Neural progenitor cell (in vitro differentiated cells): ENCODE measurements at places on chromosomes 3 and 15.

DNA sequence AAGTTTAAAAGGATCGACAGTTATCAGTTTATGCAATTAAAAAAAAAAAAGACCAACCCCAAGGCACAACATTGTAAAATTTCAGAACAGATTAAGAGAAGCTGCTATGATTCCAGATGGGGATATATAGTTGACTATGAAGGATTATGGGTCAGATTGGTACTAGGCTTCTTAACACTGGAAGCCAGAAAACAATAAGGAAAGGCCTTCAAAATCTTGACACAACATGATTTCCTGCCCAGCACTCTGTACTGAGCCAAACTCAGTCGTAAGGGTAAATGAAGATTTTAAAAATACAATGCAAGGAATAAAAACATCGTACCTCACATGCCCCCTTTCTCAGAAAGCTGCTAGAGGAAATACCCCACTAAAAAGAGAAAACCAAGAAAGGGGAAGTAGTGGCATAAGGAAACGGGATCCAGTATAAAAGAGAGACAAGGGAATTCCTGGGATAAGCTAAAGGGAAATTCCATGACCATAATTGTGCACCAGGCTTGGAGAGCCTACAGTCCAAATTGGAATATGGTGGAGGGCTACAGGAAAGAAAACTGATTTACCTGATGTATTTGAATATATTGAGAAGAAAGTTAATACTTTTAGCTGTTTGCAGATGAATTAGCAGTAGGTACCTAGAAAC is 27.9 kb downstream of the PIAS1 start:
- DNase-seq = no peak
- no peak overlapping the region for H3K4me3 ChIP-seq
- no peaks in the 10 kb centered on the region for H3K27me3 ChIP-seq

- H3K27me3 ChIP-seq = no peaks in the 10 kb centered on the region
- H3K27ac ChIP-seq = no peak overlapping the region
- H3K36me3 ChIP-seq = peaks cover 8% of the 10 kb centered on the region
- DNase-seq = no peak
- no peak overlapping the region for H3K4me3 ChIP-seq
Observed at GRCh38 chr15:68300115-68300940, 22.8 kb downstream of the FEM1B start.

DNA sequence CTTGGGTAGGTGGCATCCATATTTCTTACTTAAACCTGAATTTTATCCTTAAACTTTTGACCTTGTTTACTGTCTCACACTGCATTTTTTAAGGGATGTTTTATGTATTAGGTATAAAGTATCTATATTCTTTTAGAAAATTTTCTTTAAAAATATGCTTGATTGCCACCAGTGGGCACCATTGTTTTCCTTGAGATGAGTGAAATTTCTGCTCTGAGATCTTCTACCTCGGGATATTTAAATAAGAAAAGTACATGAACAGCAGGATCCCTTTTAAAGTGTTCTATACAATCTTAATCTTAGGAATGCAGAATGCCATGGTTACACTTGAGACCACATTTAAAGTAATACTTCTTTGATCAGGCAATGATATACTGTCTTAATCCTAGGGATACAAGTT is 108.7 kb downstream of the SLMAP start:
- H3K4me3 ChIP-seq = no peak overlapping the region
- no peaks in the 10 kb centered on the region for H3K4me1 ChIP-seq
- DNase-seq = no peak
- H3K36me3 ChIP-seq = peaks cover 3% of the 10 kb centered on the region
- H3K27ac ChIP-seq = no peak overlapping the region

GRCh38 chr3:39426312-39426711 is 19.8 kb downstream of the RPSA start:
- DNase-seq = no peak
- H3K27ac ChIP-seq = no peak overlapping the region
- H3K36me3 ChIP-seq = no peaks in the 10 kb centered on the region
- no peak overlapping the region for H3K4me3 ChIP-seq

DNA sequence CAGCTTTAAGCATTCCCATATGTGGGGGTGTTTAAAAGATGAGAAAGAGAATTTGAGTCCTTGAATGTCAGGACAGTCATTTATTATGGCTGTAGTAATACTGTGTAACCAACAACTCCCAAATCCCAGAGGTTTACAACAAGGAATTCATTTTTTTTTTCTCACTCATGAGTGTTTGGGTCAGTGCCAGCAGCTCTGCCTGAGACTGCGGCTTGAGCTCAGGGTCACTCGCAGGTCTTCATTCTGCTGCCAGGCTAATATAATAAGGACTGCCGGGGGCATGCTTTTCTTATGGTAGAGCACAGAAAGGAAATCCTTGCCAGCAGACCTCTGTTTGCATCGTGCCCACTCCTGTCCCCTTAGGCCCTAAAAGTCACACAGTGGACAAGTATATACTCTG is 277.9 kb upstream of the LMCD1 start:
- no peaks in the 10 kb centered on the region for H3K27me3 ChIP-seq
- H3K36me3 ChIP-seq = no peaks in the 10 kb centered on the region
- H3K4me1 ChIP-seq = no peaks in the 10 kb centered on the region
- H3K4me3 ChIP-seq = no peak overlapping the region

GRCh38 chr15:28058082-28058481 is 41.0 kb downstream of the OCA2 start:
- H3K4me3 ChIP-seq = no peak overlapping the region
- no peaks in the 10 kb centered on the region for H3K27me3 ChIP-seq
- no peak overlapping the region for H3K27ac ChIP-seq
- H3K36me3 ChIP-seq = no peaks in the 10 kb centered on the region
- no peaks in the 10 kb centered on the region for H3K4me1 ChIP-seq

GRCh38 chr3:151544164-151544548 is 83.3 kb upstream of the IGSF10 start:
- peaks cover 4% of the 10 kb centered on the region for H3K4me1 ChIP-seq
- H3K27ac ChIP-seq = no peak overlapping the region
- H3K27me3 ChIP-seq = no peaks in the 10 kb centered on the region
- no peak for DNase-seq

DNA sequence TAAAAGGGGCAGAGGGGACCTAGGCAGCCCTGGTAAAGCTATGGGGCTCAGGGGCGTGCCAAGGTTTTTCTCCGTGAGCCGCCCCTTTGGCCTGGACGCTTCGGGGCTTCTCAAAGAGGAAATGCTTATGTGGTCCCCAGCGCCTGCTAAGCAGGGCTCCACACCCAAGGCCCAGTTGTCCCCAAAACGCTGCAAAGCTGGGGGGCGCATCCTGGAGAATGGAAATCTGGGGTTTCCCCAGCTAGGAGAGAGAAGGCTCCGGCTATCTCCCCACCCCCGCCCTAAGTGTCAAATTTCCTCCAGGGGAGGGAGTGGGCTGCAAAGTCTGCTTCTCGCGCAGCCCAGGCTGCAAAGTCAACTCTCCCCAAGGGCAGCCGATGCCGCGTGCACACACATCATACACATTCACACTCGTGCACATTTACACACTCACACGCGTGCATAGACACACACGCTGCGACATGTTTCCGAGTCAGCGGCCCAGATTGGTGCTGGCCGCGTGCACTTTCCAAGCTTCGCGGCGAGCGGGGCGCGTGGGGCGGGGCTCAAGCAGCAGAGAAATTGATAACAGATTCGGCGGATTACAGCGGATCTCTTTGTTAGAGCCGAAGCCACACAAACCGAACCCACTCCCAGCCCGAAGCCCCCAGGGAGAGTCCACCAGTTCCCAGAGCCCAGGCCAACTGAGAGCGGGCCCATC is 4.5 kb downstream of the WNT5A start:
- peak overlapping the region; percentile 74 for H3K4me3 ChIP-seq
- peak; percentile 60 for DNase-seq
- no peaks in the 10 kb centered on the region for H3K36me3 ChIP-seq
- H3K27ac ChIP-seq = no peak overlapping the region

- H3K27me3 ChIP-seq = no peaks in the 10 kb centered on the region
- H3K4me3 ChIP-seq = no peak overlapping the region
- no peaks in the 10 kb centered on the region for H3K4me1 ChIP-seq
- no peak overlapping the region for H3K27ac ChIP-seq
- H3K36me3 ChIP-seq = no peaks in the 10 kb centered on the region
Observed at GRCh38 chr3:58530354-58530865, 6.6 kb downstream of the ACOX2 start.

DNA sequence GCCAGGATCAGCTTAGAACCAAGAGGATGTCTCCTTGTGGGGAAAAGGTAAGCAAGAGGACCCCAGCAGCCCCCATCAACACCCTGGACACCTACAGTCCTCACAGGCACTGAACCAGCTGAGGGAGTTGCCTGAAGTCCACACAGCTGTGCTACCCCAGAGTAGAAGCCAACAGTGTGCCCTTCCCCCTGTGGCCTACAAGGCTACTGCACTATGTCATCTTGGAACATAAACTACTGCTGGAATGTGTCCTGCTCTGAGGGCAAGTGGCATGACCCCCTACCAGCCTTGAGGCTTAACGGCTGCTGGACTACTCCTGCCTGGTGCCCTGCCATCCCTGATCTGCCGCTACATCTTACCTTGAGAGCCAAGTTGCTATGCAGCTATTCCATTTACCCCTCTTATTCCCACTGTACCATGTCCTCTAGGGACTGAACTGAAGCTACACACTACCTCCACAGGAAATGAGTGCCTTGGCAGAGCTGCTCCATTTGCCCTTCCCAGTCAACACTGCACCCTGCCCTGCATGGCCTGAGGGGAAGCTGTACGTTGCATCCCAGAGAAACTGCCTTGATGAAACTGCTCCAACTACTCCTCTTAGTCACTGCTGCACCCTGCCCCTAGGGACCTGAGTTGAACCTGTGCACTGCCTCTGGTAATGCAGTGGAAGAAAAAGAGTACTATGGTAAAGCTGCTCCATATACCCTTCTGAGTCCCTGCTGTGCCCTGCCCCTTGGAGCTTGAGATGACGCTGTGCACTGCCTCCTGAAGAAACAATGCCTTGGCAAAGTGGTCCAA is 40.2 kb upstream of the ATP13A5 start:
- no peak overlapping the region for H3K27ac ChIP-seq
- H3K36me3 ChIP-seq = peaks cover 3% of the 10 kb centered on the region
- H3K4me1 ChIP-seq = no peaks in the 10 kb centered on the region
- no peak overlapping the region for H3K4me3 ChIP-seq
- H3K27me3 ChIP-seq = no peaks in the 10 kb centered on the region
- no peak for DNase-seq

- H3K27me3 ChIP-seq = no peaks in the 10 kb centered on the region
- H3K36me3 ChIP-seq = no peaks in the 10 kb centered on the region
- no peak for DNase-seq
- no peak overlapping the region for H3K4me3 ChIP-seq
- no peaks in the 10 kb centered on the region for H3K4me1 ChIP-seq
Observed at GRCh38 chr3:156664011-156664830, 10.2 kb upstream of the TIPARP start.

DNA sequence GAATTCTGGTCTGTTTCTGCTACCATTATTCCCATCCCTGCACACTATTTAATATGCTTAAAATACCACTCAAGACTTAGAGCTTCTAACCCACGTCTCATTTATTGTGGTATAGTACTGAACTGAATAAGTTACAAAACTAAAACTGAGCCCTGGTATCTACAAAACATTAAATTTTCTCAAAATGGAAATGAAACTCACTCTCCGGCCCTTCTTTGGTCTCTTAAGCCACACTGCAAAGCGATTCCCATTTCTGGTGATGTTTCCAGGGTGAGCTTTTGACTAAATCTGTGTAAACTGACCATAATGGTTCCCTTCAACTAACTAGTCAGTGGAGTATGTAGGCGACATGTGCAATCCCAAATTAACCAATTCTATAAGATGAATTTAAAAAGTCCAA is 18.6 kb downstream of the KPNA4 start:
- H3K4me3 ChIP-seq = no peak overlapping the region
- no peaks in the 10 kb centered on the region for H3K27me3 ChIP-seq
- H3K4me1 ChIP-seq = no peaks in the 10 kb centered on the region
- peaks cover 27% of the 10 kb centered on the region for H3K36me3 ChIP-seq
- no peak overlapping the region for H3K27ac ChIP-seq

GRCh38 chr3:128503164-128503651 is 10.2 kb upstream of the GATA2 start:
- H3K27me3 ChIP-seq = peaks cover 48% of the 10 kb centered on the region
- peak; percentile 52 for DNase-seq
- no peak overlapping the region for H3K4me3 ChIP-seq
- H3K36me3 ChIP-seq = no peaks in the 10 kb centered on the region
- H3K4me1 ChIP-seq = no peaks in the 10 kb centered on the region

DNA sequence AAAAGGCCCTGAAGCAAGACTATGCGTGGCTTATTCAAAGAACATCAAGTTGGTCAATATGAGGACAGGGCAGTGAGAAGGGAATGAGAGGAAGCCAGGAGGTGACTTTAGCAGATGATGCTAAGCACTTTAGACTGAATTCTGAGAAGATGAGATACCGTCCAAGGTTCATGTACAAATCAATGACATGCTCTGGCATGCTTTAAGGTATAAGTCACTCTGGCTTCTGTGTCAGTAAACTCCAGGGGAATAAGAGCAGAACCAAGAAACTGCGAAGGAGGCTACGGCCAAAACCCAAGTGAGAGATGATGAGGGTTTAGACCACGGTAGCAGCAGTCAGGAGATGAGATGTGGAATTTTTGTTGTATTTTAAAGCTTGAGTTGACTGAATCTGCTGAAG is 8.9 kb upstream of the CCDC50 start:
- no peak overlapping the region for H3K4me3 ChIP-seq
- H3K4me1 ChIP-seq = no peaks in the 10 kb centered on the region
- DNase-seq = no peak
- no peaks in the 10 kb centered on the region for H3K27me3 ChIP-seq

DNA sequence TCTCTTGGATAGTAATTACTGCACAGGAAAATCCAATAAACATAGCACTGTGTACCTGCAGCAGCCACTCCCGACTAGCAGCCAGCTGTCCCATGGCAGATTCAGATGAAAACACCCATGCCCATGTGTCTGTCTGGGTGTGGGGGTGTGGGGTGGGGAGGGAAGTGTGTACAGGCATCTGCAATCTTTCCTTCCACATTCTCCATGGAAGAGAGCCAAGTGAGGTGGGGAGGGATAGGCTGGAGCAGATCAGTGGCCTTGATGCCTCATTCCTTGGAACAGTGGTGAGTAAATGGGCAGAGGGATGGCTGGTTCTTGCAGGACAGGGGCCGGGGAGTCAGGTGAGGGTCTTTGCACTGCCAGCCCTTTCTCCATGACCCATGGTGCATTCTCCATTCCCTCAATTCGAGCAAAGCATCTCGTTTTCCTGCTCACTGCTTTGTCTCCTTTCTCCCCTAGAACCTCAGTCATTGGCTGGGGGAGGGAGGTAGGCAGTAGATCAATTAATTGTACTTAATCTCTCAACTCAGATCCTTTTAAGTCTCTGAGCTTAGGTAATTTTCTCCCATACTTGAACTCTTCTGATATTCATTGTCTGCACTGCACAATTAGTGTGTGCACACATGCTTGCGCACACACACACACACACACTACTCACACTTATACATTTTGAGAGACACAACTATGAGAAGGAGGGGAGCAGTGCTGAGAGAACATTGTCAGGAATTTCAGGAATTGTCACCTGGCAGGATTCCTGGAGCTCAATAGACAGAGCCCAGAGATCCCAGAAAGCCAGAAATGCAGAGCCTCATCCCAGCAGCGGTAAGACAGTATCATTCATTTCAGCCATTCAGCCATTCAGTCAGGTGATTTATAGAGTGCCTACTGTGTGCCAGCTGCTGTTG is 31.9 kb downstream of the PDIA5 start:
- no peak for DNase-seq
- no peak overlapping the region for H3K27ac ChIP-seq
- no peaks in the 10 kb centered on the region for H3K36me3 ChIP-seq
- no peak overlapping the region for H3K4me3 ChIP-seq

- H3K27me3 ChIP-seq = no peaks in the 10 kb centered on the region
- peaks cover 22% of the 10 kb centered on the region for H3K4me1 ChIP-seq
- peak overlapping the region; percentile 70 for H3K4me3 ChIP-seq
- H3K36me3 ChIP-seq = no peaks in the 10 kb centered on the region
Observed at GRCh38 chr3:129121016-129121791, 400 bp downstream of the RAB43 start.
